ENCODE measurements at places on chromosomes 5 and 9.
A peak's percentile ranks its signal among the peaks of the same experiment; 100 is the strongest.

GRCh38 chr5:14745753-14746152 lies 81.2 kb downstream of the OTULIN start:
- peak; percentile 38 for DNase-seq

- DNase-seq, result no peak
Observed at GRCh38 chr5:151215546-151215880, 8.4 kb downstream of the CCDC69 start.

DNA sequence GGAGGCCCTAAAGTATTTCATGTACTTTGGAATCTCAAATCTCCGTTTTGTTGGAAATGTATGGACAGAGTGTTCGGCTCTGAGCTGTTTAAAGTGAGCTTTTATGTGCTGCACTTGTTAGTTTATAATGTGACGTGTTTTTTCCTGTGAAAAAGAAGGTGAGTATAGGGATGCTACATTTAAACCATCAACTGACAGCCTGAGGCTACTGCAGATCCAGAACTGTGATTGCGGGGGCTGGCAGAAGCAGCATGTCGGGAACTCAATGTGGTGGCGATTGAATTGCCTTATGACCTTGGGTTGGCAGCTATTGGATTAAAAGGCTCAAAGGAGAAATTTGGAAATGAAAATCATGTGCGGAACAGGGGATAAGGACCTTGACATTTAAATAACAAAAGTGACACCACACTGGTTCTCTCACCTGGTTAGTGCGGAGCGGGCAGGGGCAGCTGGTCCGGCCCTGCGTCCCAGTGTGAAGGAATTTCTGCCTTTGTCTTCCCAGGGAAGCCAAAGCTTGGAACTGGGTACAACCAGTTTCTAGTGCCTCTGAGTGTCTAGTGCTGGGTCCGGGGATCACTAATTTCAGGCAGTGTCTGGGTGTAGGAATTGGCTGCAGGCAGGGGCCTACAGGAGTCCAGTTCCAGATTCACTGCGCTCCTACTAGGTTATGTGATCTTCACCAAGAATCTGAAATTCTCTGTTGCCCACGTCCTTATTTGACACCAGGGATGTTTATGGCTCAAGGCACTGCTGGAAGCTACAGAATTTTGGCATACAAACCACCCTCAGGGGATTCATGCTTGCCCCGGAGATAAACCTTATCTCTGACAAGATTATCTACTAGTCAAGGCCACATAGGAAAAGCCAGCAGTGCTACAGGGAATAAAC lies 120.7 kb upstream of the ERCC6L2 start:
- DNase-seq, result no peak

DNA sequence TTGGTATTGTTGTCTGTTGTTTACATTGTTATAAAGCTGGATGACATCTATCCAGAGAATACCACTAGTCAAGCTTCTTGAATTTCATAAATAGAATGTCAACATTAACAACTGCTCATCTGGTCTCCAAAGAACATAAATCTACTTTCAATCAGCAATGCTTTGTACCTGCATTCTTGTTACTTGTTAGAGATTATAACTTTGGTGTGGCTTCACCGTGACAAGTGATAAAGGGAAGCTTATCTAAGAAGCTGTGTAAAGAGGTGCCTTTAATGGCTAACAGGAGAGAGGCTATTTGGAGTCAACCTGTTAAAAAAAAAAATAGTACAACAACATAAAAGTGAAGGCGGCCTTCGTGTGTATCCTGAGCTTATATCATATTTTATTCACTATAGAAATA lies 41.8 kb downstream of the MUSK start:
- DNase-seq, result no peak

- DNase-seq, result no peak
Observed at GRCh38 chr9:134295101-134295745, 31.0 kb upstream of the RXRA start.

DNA sequence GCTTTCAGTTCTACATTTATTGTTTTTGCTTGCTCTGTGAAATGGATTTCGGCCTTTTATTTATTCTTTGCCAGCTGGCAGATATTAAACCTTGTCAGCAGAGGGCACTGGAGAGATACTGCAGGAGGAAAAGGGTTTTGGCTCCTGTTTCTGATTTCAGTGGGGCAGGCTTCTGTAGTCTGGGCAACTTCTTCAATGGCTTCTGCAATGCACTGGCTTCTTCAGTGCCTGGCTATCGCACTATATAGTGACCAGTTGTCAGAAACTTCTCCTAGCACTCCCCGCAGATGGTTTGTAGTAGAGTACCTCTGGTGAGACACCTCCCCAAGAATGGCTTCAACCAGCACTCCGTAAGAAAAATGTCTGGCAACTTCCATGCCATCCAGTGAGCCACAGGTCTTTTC lies 3.2 kb upstream of the NFX1 start:
- peak; percentile 76 for DNase-seq
